ENCODE measurements at places on chromosomes 7 and 10.
A peak's percentile ranks its signal among the peaks of the same experiment; 100 is the strongest.

GRCh38 chr10:96578022-96578421, 8.8 kb downstream of the TM9SF3 start:
- DNase-seq: no peak

- peak; percentile 75 for DNase-seq
Observed at GRCh38 chr10:1240341-1240775, 184.2 kb downstream of the WDR37 start.

- DNase-seq: no peak
Observed at GRCh38 chr10:115772606-115773005, 500.4 kb downstream of the GFRA1 start.

- no peak for DNase-seq
Observed at GRCh38 chr10:124318811-124319210, 99.9 kb downstream of the OAT start.

DNA sequence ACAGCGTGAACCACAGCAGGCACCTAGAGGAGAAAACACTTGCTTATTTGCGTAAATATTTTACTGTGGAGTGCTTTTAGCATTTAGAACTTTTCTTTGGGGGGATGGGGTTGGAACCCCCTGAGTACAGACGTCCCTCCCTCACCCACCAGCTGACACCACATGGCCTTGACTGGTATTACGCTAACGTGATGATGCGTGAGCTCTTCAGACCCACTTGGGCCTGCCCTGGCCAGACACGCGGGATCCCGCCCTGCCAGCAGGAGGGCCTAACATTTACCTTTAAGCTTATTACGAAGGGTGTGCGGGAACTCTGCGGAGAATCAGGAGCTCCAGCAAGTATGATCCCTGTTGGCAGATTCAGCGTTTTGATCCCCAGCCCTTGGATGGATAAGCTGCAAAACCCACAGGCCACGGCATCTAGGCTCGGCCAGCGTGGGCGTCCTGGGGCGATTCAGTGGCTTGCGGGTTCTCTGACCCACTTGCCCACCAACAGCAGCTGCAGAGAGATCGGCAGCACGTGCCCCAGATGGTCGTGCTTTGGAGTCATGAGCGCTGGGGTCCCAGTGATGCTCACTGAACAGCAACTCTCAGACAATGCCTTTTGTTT, 545.5 kb upstream of the FOXK1 start:
- no peak for DNase-seq

- no peak for DNase-seq
Observed at GRCh38 chr7:133975130-133975529, 152.0 kb upstream of the LRGUK start.

GRCh38 chr10:101767600-101767945, 8.3 kb downstream of the FGF8 start:
- no peak for DNase-seq

GRCh38 chr10:132756591-132756990, 29.4 kb downstream of the NKX6-2 start:
- no peak for DNase-seq

GRCh38 chr7:127383123-127383835, 9.2 kb downstream of the ZNF800 start:
- DNase-seq: no peak
